CD4-positive, alpha-beta T cell treated with Interleukin-1 beta for 1 hour (primary cell): ENCODE measurements at places on chromosomes 1 and 21.

- DNase-seq = no peak
Measured at GRCh38 chr1:205267306-205267902, 39.7 kb downstream of the TMCC2 start.

GRCh38 chr1:235972311-235972689, 92.6 kb downstream of the NID1 start:
- no peak for DNase-seq

- no peak for DNase-seq
Measured at GRCh38 chr1:219534991-219535390, 77.9 kb downstream of the ZC3H11B start.

- no peak for DNase-seq
Measured at GRCh38 chr1:234889643-234890042, 239.0 kb downstream of the TOMM20 start.

GRCh38 chr1:176559878-176560277, 96.9 kb downstream of the PAPPA2 start:
- DNase-seq = no peak

- DNase-seq = no peak
Measured at GRCh38 chr21:16863908-16864307, 648.9 kb upstream of the CXADR start.

GRCh38 chr1:42943166-42943565, 15.5 kb downstream of the SLC2A1 start:
- no peak for DNase-seq

- DNase-seq = no peak
Measured at GRCh38 chr1:154178911-154179811, 12.7 kb downstream of the TPM3 start.

GRCh38 chr1:165508291-165508690, 35.5 kb upstream of the LRRC52 start:
- no peak for DNase-seq

DNA sequence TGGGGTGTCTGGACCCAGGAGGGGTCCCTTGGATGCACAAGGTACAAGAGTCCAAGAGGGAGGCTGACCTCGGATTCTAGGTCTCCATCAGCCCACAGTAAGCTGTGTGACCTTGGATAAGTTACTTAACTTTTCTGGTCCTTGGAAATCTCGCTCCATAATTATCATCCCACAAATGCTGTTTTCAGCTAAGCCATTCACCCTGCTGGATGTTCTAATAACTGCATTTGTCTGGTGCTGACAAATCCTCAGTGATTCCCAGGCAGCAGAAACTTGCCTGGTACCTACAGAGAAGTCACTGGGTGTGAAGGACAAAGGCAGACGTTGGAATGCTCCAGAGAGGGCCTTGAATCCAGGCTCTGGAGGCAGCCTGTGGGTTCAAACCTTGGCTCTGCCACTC, 89.7 kb downstream of the IGSF21 start:
- DNase-seq = no peak

DNA sequence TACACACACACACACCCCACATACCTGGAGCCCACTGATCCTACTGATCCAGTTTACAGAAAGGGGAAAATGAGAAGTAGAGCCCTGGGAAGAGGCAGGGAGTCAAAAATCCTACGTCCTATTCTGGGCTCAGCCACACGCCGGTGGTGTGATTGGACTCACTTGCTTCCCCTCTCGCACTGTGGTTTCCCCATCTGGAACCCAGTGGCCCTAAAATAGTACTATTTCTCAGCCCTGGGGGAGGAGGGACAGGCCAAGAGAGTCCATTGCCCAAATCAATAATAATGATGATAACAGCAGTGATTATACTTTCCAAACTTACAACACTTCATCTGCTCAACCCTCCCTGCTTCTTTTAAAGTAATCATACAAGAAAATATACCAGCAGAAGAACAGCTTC, 2.9 kb upstream of the PIGR start:
- DNase-seq = no peak

- DNase-seq = no peak
Measured at GRCh38 chr1:31272369-31272768, 24.2 kb downstream of the SNRNP40 start.

DNA sequence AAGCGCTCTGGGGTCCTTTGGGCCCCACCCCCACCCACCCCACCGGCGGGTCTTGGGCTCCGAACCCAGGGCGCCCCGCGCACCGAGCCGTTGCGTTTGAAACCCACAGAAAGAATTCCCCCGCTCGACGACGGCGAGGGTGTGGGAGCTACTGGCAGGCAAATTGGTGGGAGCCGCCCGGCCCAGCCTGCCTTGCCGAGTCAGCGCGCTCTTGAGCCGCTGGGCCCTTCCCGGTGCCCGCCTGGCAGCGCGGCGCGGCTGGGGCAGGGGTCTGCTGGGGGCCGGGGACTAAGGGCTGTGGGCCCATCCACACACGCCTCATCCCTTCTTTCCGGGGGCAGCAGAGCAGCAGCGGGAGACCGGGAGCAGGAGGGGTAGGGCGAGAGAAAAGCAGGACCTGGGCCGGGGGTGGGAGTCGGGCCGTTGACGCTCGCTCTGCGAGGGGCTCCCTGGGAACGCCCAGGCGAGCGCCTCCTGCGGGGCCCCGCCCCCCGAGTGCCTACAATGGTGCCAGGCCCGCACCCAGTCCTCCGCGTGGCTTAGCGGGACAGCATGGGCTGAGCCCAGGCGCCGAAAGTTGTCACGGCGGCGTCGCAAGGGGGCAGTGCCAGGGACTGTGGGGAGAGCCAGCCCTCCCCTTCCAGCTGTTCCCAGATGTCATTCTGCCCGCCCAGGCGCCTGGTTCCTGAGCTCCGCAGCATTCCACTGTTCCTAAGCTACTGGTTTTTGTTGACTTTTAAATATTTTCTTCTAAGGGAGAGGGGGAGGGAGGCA, at the start of gene C1orf94:
TSS of gene C1orf94 (plus strand) at position 78 of the 774 bp plus-strand sequence. CDS start 883 bp downstream, outside the sequence.
- DNase-seq = no peak

DNA sequence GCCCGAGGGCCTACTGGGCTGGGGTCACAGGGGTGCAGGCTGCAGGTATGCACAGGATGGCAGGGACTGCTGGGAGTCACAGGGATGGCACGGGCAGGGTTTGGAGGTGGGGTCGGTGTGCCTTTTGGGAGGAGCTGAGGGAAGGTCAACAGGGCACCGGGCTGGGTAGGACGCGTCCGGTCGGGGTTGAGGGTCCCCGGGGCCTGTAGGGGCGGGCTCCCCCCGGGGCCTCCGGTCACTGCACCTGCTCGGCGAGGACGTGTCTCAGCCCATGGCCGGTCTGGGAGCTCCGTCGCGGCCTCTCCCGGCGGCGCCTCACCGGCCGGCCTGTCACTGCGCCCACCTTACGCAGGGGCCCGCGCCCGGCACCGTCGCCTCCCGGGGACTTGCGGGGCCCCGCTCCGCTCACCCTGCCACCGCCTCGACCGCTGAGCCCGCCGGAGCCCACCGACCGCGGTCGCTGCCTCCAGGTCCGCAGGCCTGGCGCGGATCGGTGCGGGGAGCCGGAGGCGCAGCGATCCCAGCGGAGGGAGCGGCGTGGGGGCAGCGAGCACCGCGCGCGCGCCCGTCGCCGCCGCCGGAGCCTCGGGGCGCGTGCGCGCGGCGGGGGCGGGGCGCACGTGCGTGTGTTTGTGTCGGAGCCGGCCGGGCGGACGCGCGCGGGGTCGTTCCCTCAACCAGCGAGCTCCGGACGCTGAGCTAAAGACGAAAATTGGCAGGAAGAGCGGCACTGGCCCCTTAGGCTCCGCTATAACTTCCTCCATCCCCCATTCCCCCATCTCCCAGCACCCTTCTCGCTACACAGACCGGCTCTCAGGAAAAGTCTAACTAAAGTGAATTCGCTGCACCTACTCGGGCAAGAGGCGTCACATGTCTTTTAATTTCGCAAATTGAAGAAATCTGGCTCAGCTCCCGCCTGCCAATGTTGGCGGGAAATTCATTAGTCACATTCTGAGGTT, at the start of gene AMIGO1:
TSS of gene AMIGO1 (minus strand) at position 552 of the 959 bp plus-strand sequence. CDS start 815 bp downstream, outside the sequence.
- DNase-seq = peak; percentile 56

DNA sequence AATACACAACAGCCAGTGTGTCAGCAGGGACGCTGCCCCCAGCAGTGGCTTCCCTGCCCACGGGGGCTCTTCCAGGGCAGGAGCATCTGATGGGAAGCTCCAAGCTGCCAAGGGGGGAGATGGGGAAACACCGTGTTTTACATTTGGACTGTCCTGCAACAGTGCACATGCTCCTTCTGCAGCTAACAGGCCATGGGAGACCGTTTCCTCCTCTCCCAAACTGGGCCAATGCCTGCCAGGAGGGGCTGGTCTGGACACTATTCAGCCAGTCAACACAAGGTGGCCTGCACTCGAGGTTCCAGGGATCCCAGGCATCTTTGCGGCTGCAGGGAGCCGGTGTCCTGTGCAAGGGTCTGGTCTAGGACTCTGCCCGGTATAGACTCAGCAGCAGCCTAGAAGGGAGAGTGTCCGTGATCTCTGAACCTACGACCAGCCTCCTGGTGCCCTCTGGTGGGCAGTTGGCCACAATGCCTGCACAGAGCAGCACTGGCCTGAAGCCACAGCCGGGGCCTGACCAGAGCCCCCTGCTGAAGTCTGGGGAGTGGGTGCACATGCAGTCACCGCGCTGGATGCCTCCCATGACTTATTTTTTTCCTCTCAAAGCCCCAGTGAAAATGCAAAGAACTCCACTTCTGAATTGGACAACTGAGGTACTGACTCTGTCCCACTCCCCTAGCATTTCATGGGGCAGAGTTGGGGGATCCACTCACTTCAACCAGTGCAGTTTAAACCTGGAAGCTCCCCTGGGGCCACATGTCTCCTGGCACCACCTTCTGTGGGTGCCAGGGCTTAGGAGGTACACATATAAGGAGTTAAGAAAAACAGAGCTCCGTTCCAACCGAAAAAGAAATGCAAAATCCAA, 33.3 kb downstream of the RCC2 start:
- DNase-seq = peak; percentile 26

- no peak for DNase-seq
Measured at GRCh38 chr1:204359474-204360255, at the start of gene PLEKHA6. Gene PLEKHA6, minus strand, starts transcription at chr1:204359929. Its CDS starts 86,202 bp downstream, at chr1:204273727.

GRCh38 chr1:51679435-51679834, 62.5 kb downstream of the OSBPL9 start:
- no peak for DNase-seq

- DNase-seq = no peak
Measured at GRCh38 chr1:225828706-225829345, 18.9 kb downstream of the EPHX1 start.

DNA sequence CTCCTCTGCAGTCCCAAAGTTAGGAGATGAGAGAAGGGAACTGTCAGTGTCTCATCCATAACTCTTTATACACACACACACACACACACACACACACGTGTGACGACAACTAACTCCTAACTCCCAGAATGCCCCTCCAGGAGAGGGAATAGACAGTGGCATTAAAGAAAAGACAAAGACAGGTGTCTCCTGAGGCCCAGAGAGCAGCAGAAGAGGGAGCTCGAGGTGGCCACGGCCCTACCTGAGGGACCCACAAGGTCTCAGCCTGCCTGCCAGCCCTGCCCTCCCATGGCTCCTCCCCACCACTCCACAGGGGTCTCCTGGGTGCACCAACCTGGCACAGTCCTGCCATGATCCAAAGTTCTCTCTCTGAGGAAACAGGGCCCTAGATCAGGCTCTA, 1.6 kb upstream of the PHLDA3 start:
- DNase-seq = no peak

- no peak for DNase-seq
Measured at GRCh38 chr1:180269645-180270529, 39.8 kb downstream of the LHX4 start.

GRCh38 chr1:19222979-19223824, 13.1 kb upstream of the UBR4 start:
- DNase-seq = no peak

- no peak for DNase-seq
Measured at GRCh38 chr1:118535901-118536300, 350.9 kb upstream of the SPAG17 start.

- DNase-seq = no peak
Measured at GRCh38 chr1:36070349-36070748, 13.5 kb upstream of the TEKT2 start.

DNA sequence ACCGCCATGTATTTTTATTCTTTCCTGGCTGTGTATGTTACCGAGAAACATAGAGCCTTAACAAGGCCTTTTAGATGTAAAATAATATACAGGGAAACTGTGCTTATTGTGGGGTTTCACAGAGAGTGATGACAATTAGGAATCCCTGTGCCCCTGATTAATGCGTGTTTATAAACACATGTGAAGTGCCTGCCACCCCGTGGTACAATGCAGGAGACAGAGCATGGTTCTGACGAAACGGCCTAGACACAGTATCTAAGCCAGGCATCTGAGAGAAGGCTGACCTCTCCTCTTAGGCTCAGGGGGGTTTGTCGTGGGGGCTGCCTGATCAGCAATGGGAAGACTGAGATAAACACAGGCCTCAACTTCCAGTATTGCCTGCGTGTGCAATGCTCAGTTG, 200.0 kb downstream of the AJAP1 start:
- DNase-seq = no peak

GRCh38 chr1:10738061-10739058, 58.1 kb downstream of the CASZ1 start:
- no peak for DNase-seq

GRCh38 chr1:211377539-211378450, 51.2 kb downstream of the TRAF5 start:
- DNase-seq = no peak

- DNase-seq = no peak
Measured at GRCh38 chr1:61171974-61172373, 89.6 kb downstream of the NFIA start.

GRCh38 chr21:36542312-36543101, 62.6 kb upstream of the CLDN14 start:
- DNase-seq = no peak

DNA sequence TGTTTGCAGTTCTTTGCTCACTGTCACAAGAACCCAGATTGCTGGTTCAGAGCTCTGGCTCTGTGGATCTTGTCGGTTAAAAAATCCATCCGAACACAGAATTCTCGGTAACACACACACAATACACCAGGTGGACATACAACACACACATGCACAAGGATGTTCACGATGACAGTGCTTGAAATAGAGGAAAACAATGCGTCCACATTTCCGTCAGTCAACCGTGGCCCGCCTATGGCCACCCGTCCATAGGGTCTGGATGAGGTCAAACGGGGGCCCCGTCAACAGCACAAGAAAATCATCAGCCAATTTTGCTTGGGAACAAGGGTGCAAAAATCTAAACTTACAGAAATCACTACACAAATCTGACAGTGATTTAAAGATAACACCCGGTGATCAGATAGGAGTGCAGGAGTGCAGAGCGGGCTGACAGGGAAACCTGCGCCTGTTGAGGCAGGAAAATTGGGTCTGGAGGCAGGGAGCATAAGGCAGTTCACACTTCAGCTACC, 50.4 kb upstream of the SLC19A1 start:
- no peak for DNase-seq

- DNase-seq = no peak
Measured at GRCh38 chr1:40704817-40705733, 13.6 kb downstream of the NFYC start.

GRCh38 chr1:59278780-59279354, 18.0 kb upstream of the FGGY start:
- no peak for DNase-seq
